ENCODE measurements at places on chromosomes 4 and X. TPM values are rescaled to one million over a fixed set of nuclear protein-coding genes. Genes with fewer than 3 reads are reported as not detected.
A peak's percentile ranks its signal among the peaks of the same experiment; 100 is the strongest.

CNKSR2 gene
- total RNA-seq: not detected

DNA sequence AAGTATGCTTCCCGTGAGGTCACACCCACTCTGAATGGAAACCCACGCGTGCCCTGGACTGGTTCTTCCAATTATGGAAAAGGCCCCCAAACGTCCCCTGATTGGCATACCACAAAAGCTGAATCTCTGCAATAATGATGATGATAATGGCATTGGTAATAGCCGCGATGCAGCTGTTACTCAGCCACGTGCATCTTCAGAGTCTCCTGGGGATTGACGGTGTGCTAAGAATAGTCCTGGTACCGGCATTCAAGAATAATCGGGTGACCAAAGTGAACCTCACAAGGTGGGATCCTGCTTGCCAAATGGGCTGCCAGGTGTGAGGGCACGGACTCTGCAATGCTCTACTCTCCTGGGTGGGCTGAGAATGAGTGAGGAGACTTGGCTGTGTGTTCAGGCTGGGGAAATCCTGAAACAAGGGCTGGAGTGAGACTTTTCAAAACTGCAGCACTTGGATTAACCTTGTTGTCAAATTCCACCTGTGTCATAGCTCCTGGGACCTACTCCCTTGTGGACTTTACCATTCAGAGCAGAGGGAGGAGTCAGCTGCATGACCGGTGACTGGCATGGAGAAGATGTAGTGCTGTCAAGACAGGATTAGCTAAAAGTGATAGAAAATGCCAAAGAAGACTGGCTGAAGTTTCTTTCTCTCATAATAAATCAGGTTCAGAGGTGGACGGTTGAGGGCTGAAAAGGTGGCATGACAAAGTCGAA is 615.4 kb downstream of the MID1IP1 start:
- no peak for DNase-seq

DNA sequence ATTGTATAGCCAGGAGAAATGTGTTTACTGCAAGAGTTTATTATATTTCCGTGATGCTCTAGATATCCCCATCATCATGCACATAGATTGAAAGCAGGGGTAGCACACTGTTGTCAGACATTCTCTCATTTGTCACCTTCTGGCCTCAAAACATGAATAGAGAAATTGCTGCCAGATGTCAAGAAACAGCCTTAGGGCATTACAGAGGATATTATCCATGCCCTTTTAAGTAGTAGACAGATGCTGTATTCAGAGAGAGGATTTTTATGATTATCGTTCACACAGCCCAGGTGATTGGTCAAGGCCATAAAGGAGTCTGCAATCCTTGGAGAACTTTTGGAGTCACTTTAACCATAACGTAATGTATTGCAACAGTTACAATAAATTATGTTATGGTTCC is 1961.5 kb upstream of the TENM3 start:
- no peak for DNase-seq

GRCh38 chrX:150540965-150541364 is 27.5 kb upstream of the MTM1 start:
- no peak for DNase-seq

DNA sequence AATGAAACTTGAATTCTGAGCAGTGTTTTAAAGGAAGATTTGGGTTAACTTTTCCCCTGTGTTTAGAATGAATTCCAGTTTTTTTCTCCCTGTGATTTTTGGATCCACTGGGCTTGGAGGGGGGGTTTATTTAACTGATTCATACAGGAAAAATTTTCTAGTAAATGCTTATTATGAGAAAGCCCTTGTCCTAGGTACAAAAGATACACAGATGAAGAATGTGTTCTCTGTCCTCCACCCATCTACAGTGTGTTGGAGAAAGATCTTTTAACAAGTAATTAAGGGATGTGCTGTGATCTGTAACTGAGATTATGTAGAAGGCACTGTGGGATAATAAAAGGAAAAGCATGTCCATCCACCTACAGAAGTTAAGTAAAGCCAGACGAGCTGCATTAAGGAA is 103.9 kb downstream of the STIM2 start:
- no peak for DNase-seq

- DNase-seq: no peak
Observed at GRCh38 chr4:128653527-128654444, 155.7 kb upstream of the JADE1 start.

DNA sequence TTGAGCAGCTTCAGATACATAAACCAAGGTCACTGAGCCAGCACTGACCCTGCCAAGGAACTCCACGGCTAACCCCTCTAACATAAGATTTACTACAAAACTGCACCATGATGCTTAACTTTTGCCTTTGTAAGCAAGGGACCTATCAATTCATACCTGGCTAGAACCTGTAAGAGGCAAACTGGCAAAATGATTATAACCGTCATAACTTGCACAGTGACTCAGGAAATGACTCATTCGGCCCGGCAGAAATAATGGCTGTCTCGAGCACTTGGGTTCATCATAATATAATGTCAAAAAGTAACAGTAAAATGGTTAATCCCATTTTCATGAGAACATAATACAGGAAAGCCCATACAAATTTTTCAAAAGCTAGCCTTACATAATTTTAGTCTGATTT is 17.2 kb downstream of the RASGEF1B start:
- peak; percentile 38 for DNase-seq

Data from HT-29 (cell line).